NCI-H187 treated with DMSO at 0.1 percent for 48 hours (cell line): ENCODE measurements at places on chromosomes 12 and 14.

GRCh38 chr14:20498622-20499021 is 6.7 kb upstream of the RNASE10 start:
- DNase-seq, result no peak

DNA sequence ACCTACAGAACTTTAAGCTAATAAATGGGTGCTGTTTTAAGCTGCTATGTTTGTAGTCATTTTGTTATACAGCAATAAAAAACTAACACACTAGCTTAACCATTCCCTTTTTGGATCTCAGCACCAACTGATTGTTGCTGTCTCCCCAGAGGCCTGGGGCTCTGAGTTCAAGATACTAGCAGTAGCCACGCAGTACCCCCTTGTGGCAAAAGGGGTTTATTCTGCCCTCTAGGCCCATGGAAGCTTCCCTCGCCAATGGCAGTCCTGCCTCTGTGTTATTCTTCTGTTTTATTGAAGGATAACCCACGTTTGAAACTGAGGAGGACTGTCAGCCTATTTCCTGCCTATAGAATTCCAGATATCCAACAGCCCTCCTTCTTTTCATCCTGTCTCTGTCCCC is 455.3 kb upstream of the ATP2B1 start:
- DNase-seq, result no peak

DNA sequence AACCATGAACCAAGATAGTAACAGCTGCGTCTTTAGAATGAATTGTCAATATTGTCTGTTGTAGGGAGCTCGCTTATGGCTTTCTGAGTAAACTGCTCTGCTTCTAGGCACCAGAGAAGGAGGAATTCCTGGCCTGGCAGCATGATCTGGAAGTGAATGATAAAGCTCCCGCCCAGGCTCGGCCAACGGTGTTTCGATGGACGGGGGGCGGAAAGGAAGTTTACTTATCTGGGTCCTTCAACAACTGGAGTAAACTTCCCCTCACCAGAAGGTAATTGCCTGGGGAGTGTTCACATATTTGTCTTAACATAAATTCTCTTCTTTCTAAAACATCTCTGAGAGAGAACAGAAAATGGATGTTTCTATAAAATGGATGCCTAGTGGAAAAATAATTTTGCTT is 4.3 kb downstream of the PRKAB1 start:
- no peak for DNase-seq

DNA sequence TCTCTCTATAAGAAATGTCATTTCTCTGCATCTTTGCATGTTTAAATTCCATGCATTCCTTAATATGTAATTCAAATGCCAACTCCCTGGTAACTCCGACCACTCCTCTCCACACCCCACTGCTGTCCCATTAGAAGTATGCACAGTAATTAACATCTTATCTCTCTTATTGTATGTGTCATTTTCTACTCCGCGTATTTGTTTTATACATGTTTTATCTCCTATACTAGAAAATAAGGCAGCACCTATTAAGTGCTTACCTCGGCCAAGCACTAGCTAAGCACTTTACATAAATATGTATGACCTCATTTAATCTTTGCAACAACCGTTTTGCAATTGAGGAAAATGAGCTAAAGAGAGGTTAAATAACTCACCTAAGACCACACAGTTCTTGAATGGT is 469.8 kb downstream of the BCAT1 start:
- no peak for DNase-seq

DNA sequence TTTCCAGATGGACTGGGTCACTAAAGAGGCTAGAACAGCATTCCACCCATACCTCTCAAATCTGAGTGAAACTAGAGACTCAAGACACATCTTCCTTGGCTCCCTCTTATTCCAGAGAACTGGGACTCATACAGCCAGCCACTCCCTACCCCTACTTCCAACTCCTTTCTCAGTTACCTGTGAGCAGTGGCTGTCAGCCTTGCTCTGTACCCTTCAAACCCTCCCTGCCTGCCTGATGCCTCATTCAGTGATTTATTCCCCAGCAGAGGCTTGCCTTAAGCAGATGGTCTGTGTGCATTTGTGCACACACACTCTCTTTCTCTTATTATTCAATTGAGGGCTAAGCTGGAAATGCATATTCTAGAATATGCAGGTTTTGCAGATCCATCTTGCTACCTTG is 14.6 kb downstream of the GPR84 start:
- no peak for DNase-seq

DNA sequence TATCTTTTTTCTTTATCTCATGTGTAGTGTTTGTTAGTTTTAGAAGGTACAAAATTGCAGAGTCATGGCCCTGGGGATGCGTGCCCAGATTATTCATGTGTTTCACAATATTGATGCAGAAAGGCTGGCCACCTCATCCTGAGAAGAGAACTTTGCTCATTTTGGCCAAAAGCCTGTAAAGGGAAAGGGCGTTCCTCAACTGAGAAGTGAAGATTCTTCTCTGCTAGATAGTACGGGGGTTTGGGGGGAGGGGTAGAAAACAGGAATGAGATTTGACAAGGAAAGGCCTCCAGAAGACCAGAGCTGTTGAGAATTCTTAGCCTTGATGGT is 1.7 kb downstream of the MGST1 start:
- DNase-seq, result no peak

DNA sequence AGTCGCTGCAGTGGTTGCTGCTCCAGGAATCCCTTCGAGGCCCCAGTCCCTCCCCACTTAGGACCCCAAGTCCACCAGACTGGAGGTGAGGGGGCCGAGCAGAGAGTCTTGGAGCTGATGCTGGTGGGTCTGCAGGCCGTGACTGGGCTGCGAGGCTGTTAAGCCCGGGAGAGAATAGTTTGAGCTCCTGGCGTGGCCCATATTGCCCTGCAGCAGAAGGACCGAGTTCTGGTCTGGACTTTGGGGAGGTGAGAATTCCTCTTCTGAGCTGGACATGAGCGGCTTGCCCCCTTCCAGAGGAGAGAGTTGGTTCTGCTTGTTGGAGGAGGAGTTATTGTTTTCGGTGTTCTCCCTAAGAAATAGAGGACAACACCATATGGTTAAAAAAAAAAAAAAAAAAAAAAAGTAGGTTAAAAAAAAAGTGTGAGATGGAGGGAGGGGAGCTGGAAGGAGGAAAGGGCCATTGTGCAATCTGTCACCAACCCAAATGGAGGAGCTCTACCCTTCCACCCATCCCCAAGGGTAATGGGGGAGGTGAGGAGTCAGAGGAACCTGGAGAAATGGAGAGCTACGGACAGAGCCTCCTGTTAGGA is 3.0 kb downstream of the SIX1 start:
- peak; percentile 55 for DNase-seq
